Natural killer cell treated with Interleukin-12 subunit alpha and Interleukin-12 subunit beta and Interleukin-15 and Interleukin-18, amount 100 ng/mL, for 72 hours (primary cell): ENCODE measurements at places on chromosomes 7 and 10. TPM values are rescaled to one million over a fixed set of nuclear protein-coding genes. Genes with fewer than 3 reads are reported as not detected.

Gene DDC
- total RNA-seq = not detected

- no peaks in the 10 kb centered on the region for H3K36me3 ChIP-seq
- H3K4me1 ChIP-seq = peaks cover 2% of the 10 kb centered on the region
- DNase-seq = no peak
- H3K27me3 ChIP-seq = peaks cover 9% of the 10 kb centered on the region
- no peak overlapping the region for H3K27ac ChIP-seq
Measured at GRCh38 chr7:50145226-50145625, 52.2 kb upstream of the ZPBP start.

Gene ANKRD61
- not detected for total RNA-seq

Gene PTF1A
- not detected for total RNA-seq

DNA sequence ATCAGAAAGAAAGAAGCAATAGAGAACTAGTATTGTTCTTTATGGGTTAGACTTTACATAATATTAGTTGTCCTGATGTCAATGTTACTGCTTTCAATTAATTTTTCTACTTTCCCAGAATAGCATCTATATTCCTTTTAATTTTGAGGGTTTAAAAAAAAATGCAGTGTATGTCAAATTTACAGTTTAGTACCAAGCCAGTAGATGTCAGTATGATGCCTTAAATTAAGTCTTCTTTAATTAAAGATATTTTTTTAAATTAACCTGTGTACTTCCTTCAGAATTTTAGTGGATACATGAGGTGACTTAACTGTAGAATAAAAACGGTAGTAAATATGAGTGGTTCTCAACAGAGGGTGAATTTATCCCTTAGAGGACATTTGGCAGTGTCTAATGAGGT is 35.2 kb upstream of the STOX1 start:
- H3K27me3 ChIP-seq = no peaks in the 10 kb centered on the region
- H3K36me3 ChIP-seq = peaks cover 11% of the 10 kb centered on the region
- H3K4me1 ChIP-seq = no peaks in the 10 kb centered on the region
- no peak for DNase-seq
- no peak overlapping the region for H3K4me3 ChIP-seq
- no peak overlapping the region for H3K27ac ChIP-seq

- no peak overlapping the region for H3K27ac ChIP-seq
- no peaks in the 10 kb centered on the region for H3K4me1 ChIP-seq
- peaks cover under 1% of the 10 kb centered on the region for H3K27me3 ChIP-seq
- no peak for DNase-seq
- no peaks in the 10 kb centered on the region for H3K36me3 ChIP-seq
Measured at GRCh38 chr7:136018104-136018503, 40.9 kb upstream of the MTPN start.

Gene DENND2A
- not detected for total RNA-seq

GRCh38 chr10:87847550-87847949 is 15.8 kb downstream of the KLLN start:
- H3K27ac ChIP-seq = no peak overlapping the region
- no peaks in the 10 kb centered on the region for H3K36me3 ChIP-seq
- no peak for DNase-seq
- no peaks in the 10 kb centered on the region for H3K27me3 ChIP-seq
